ENCODE measurements at places on chromosomes 4 and X. TPM values are rescaled to one million over a fixed set of nuclear protein-coding genes. Genes with fewer than 3 reads are reported as not detected.
A peak's percentile ranks its signal among the peaks of the same experiment; 100 is the strongest.

NOX1 gene
- not detected for total RNA-seq

- DNase-seq = no peak
Measured at GRCh38 chr4:8058031-8058479, 100.6 kb downstream of the ABLIM2 start.

CHST7 gene
- total RNA-seq = 6.4 TPM

DNA sequence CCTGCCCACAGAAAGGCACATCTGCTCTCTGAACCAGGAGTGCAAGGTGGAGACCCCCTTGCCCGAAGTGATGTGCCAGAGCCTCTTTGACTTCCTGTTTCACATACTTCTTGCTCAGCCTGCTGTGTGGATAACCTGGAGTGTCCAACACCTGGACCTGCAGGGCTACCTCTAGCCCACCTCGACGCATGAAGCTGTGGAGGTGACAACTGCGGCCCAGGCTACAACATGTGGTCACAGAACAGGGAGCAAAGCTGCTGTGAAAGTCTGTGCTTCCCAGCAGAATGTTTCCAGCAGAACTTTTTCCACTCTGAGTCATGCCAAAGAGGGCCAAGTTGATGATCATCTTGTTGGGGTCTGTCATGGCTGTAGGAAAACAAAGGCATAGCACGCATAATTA is 1.5 kb downstream of the GIMD1 start:
- no peak for DNase-seq

DNA sequence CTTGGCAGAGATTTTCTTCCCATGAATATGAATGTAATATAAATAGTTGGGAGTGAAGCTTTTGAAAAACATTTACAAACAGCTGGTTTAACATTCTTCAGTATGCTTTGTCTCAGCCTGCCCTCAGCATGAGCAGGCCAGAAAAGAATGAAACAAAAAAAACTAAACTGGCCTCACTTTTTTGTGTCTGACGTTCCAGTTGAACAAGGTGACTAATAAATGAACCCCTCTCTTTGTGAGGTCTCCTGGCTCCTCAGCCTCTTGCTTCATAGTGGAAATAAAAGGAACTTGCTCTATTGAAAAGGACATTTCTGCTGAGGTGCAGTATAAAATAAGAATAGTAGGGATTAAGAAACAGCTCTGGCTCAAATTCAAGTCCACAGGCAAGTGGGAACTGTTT is 9.4 kb downstream of the CHST7 start:
- peak; percentile 40 for DNase-seq

MAGEC3 gene
- not detected for total RNA-seq

HADH gene
- total RNA-seq = 10.8 TPM

- no peak for DNase-seq
Measured at GRCh38 chrX:121457096-121457495, 409.7 kb downstream of the GLUD2 start.

CYP4V2 gene
- total RNA-seq = 26.9 TPM

DKC1 gene
- total RNA-seq = 102 TPM

DNA sequence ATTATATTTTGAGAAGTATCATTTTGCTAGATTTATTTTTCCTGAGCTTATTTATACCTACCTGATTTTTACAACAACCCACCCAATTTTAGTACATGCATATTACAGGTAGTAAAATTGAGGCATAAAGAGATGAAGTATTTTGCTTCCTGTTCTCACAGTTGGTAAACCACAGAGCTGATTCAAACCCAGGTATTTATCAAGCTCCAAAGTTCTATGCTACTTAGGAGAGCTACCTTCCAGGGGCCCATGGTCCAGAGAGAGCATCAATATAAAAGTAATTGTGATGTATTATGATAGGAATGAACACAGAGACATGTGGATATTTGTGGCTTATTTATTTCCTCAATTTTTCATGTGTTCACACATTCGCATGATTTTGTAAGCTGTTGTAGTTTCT is 20.2 kb upstream of the GBA3 start:
- no peak for DNase-seq

SRPX gene
- 71.2 TPM for total RNA-seq

DNA sequence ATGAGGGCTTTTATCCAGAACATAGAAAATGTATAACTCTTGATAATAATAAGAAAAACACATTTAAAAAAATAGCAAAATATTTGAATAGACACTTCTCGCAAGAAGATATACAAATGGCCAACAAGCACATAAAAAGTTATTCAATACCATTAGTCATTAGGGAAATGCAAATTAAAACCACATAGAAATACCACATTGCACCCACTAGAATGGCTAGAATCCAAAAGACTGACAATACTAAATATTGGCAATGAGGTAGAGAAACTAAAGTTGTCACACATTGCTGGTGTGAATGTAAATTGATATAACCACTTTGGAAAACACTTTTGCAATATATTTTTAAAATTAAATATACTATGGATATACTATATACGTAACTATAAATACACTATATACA is 754.3 kb upstream of the MAGEB2 start:
- no peak for DNase-seq

- DNase-seq = no peak
Measured at GRCh38 chr4:52863324-52863723, 1.2 kb downstream of the RASL11B start.
